ENCODE measurements at places on chromosomes 13 and 19.

- no peak for DNase-seq
Observed at GRCh38 chr19:10749435-10750384, 31.8 kb downstream of the DNM2 start.

DNA sequence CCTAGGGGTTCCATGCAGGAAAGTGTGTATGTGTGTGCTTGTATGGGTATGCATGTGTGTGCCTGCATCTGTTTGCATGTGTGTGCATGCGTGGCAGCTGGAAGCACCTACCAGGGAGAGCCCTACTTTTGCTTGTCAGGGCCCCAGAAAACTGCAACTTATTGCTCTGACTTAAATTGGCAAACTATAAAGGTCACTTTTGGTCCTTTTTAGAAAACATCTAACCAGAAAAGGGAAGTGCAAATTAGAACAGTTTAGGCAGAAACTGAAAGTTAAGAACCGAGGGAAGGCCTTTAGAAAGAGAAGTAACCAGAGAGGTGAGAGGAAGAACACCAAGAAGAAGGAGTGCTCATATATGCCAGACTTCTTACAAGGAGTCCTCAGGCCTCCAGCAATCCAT lies 32.5 kb downstream of the DLEU7 start:
- DNase-seq = no peak

- DNase-seq = no peak
Observed at GRCh38 chr19:12411893-12412292, 10.8 kb upstream of the ZNF799 start.

GRCh38 chr19:3450796-3451411 lies 29.4 kb downstream of the SMIM24 start:
- no peak for DNase-seq

DNA sequence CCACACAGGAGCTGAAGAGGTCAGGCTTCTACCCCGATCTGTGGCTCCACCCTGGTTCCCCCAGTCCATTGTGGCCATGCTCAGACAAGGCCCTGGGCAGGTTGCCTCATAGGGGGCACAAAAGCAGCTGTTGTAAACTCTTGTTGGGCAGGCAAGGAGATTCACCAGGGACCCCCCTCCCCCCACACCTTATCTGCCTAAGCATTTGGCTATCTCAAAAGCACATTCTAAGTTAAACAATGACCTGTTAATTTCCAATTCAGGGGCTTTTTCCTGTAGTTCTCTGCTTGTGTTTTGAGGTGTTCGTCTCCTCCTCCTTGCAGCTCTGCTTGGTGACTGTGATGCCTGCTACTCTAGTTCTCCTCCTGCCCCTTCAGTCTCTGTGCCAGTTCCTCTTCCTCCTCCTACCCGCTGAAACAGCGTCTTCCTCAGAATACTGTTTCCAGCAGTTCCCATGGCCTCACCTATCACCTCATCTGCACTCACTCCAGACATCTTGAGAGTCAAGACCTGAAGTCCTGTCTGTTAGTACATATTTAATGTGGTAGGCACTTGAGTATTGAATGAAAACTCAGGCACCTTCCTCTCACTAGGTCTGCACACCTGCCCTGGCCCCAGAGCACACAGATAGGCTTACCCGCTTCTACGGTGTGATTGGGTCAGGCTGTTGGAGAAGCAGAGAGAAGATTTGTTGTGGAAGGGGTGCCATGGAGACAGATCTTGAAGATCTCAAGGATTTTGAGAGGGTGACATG lies 31.7 kb downstream of the SPATA13 start:
- DNase-seq = peak; percentile 40

DNA sequence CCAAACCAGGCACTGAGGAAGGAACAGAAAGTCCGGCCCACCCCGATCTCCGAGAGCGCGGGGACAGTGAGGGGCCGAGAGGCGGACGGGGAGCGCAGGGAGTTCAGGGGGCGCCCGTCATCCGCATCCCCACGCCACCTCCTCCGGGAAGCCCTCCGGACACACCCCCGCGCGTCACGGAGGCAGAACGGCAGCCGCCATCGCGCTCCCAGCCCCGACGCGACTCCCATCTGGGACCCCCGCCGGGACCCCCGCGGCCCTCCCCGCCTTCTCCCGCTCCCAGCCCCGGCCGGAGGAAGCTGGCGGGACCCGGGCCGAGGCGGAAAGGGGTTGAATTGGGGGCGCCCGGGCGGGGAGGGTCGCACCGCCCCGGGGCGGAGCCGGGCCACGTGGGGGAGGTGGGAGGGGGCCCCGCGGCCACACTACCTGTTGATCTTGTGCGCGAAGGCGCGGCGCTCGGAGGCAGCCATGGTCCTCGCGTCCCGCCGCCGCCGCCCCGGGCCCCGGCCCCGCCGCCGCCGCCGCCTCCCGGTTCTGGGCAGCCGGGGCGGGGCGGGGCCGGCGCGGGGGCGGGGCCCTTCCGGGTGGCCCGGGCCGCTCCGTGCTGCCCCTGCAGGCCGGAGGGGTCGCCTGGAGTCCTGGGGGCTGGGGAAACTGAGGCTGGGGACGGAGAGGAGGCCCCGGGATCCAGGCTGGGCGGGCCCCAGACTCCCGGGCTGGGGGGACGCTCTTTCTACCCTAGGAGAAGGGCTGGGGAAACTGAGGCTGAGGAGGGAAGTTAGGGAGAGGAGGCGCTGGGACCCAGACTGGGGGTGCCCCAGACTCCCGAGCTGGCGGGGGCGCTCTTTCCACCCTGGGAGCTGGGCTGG lies at the start of gene DOCK6:
Gene DOCK6, minus strand, starts transcription at position 554 of the 869 bp plus-strand sequence. Its CDS starts 84 bp downstream, at position 470.
- DNase-seq = peak; percentile 23

DNA sequence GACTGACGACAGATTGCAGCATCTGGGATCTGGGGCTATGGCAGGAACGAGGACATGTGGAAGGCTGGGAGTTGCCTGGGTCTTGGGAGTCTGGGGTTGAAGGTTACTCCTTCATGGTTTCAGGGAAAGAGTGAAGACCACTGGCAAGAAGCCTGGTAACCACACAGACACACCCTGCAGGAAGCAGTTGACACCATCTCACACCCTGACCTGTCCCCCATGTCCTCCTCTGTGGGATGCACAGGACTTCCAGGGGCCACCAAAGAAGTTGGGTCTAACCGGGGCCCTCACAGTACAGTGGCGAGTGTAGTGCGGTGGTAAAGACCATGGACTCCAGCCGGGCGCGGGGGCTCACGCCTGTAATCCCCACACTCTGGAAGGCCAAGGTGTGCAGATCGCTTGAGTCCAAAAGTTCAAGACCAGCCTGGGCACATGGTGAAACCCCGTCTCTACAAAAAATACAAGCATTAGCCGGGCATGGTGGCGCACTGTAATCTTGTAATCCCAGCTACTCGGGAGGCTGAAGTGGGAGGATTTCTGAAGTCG lies 10.6 kb upstream of the FFAR2 start:
- no peak for DNase-seq

- DNase-seq = no peak
Observed at GRCh38 chr19:7063339-7063738, 4.9 kb upstream of the MBD3L3 start.

DNA sequence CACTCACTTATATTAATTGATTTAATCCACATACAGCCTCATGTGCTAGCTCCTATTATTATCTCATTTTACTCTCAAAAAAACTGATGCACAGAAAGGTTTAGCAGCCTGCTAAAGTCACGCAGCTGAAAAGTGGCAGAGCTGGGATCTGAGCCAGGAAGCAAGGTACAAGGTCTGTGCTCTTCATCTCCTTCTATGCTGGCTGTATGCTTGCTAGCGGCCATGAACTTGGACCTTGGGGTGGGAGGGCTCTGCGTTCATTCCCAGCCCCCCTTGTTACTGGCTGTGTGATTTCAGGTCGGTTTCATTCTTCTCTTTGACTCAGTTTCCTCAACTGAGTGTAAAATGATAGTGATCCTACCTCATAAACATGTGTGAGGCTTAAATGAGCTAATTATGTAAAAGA lies 69.8 kb downstream of the ALOX5AP start:
- no peak for DNase-seq

Measured in hematopoietic multipotent progenitor cell (in vitro differentiated cells).